Hypothalamus (tissue), 51 donors: ENCODE measurements at places on chromosomes 12 and 14.

DNA sequence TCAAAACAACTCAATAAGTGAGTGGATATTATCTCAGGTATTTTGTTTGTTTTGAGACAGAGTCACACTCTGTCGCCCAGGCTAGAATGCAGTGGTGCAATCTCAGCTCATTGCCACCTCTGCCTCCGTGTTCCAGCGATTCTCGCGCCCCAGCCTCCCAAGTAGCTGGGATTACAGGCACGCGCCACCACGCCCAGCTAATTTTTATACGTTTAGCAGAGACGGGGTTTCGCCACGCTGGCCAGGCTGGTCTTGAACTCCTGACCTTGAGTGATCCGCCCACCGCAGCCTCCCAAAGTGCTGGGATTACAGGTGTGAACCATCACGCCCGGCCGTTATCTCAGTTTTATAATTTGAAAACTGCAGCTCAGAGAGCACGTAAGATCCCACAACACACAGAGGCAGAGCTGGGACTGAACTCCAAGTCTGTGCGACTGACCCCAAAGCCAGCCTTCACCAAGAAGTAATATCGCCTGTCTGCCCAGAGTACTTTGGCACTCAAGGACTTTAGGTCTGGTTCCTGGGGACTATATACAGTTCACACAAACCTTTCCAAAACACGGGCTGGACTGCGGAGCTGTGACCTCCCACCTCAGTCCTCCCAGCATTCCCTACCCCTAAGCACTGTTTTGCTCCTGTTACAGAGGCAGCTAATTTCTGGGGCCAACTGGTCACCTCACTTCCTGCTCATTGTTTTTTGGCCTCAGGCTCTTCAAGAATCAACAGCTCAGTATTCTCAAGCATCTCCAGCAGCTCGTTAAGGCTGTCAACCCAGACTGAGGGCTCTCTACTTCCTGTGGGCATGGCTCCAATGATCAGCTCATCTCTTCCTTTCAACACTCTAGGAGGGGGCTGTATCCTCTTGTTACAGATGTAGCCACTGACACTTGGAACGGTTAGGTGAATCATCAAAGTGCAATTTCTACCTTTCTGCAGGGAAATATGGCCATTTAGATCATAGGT lies 22.5 kb downstream of the TESC start:
- DNase-seq, result no peak

GRCh38 chr12:63457857-63458256 lies 210.4 kb downstream of the DPY19L2 start:
- DNase-seq, result no peak

- DNase-seq, result no peak
Measured at GRCh38 chr14:75499084-75499875, 23.0 kb upstream of the BATF start.

- DNase-seq, result no peak
Measured at GRCh38 chr12:51915951-51916350, 8.6 kb downstream of the ACVRL1 start.

DNA sequence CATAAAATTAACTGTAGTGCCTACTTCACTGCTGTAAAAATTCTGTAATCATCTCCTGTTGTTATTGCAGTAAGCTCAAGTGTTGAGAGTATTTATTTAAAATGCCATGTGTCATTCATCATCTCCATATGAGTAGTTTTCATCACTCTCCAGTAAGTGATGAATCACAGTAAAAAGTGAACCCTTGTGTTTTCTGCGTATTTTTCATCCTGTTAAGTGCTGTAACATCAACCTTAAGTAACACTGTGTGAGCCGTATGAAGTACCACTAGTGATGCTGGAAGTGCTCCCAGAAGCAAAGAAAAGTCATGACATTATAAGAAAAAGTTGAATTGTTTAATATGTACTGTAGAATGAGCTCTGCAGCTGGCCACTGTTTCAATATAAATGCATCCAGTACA lies 55.4 kb downstream of the SLCO1B3 start:
- DNase-seq, result no peak

DNA sequence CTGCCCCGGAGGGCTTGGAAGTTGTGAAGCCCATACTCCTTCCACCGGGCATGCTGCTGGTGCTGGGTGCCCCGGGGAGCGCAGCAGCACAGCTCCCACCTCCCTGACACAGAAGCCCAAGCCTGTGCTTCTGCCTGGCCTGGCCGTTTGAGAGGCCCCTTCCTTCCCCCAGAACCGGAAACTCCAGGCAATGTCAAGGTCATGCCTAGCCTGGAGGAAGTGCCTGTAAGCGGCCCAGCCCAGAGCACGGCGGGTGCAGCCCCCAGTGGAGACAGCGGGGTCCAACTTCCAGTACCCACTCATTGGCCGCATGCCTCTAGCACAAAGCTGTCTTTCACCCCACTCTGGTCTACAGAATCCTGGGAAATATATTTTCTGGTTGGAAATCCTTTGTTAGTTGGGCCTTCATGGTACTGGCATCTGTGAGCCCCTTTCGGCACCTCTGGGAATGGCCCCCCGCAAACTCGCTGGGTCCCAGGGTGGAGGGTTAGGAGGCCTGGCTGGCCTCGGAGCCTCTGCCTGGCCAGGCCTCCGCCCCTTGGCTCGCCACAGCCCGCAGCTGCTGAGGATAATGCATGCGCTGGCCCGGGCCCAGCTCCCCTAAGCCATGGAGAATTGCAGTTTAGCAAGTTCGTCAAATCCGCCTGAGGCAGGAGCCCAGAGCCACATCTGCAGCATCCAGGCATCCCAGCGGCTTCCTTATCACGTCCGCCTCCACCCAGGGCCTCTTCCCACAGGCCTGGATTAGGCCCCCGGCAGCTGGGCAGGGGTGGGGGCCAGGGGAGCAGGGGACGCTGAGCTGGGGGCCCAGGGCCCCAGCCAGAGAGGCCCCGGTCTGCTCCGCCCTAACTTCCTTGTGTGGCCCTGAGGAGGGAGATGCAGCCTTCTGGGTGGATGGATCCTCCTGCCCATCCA lies 48.9 kb upstream of the DLK1 start:
- DNase-seq, result no peak

GRCh38 chr12:122036153-122036552 lies 14.5 kb downstream of the BCL7A start:
- no peak for DNase-seq

- DNase-seq, result no peak
Measured at GRCh38 chr12:51926718-51927117, 19.4 kb downstream of the ACVRL1 start.

GRCh38 chr12:12046401-12046800 lies 24.3 kb upstream of the BCL2L14 start:
- no peak for DNase-seq

- DNase-seq, result no peak
Measured at GRCh38 chr14:100892496-100893227, 10.9 kb downstream of the RTL1 start.

DNA sequence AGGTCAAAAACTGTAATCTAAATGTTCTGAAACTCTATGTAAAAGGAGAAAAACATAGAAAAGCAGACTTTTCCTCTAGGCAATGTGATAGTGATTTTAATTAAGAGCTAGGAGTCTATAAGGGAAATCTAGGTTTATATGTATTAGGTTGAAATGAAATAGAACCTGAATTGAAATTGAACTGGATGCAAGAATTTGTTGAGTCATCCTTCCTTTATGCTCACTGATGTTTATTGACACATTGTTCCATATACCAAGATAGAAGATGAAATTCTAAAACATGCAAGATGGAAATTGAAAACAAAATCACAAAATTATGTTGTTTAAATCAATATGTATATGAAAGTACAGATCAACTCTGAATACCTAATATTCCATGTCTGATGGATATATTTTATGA lies 170.4 kb upstream of the FLRT2 start:
- DNase-seq, result no peak

- no peak for DNase-seq
Measured at GRCh38 chr12:123199936-123200335, 33.0 kb downstream of the MPHOSPH9 start.

GRCh38 chr12:108080363-108080762 lies 48.7 kb upstream of the WSCD2 start:
- no peak for DNase-seq
